ENCODE measurements at places on chromosomes 13 and 19.

- DNase-seq = no peak
Observed at GRCh38 chr13:43329702-43330101, 306.3 kb downstream of the DNAJC15 start.

DNA sequence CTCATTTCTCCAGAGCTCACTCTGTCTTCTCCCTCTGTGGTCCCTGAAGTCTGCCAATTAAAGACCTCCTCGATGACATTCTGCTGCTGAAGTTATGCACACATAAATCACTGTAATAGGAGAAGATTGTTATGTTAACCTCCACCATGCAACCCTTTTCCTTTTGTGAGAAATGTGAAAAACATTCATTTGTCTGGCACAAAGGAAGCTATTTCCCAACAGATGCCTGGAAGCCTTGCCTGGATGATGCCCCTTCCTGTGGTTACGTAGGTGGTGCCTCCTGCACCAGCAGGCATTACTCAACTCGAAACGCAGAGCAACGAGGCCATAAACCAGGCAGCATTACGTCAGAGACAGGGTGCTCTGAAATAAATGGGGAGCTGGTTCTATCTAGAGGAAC lies 327.4 kb upstream of the ZNF507 start:
- DNase-seq = no peak

GRCh38 chr19:48770734-48771472 lies 15.6 kb downstream of the FGF21 start:
- no peak for DNase-seq

GRCh38 chr19:3765121-3765520 lies 2.6 kb downstream of the MRPL54 start:
- DNase-seq = no peak

DNA sequence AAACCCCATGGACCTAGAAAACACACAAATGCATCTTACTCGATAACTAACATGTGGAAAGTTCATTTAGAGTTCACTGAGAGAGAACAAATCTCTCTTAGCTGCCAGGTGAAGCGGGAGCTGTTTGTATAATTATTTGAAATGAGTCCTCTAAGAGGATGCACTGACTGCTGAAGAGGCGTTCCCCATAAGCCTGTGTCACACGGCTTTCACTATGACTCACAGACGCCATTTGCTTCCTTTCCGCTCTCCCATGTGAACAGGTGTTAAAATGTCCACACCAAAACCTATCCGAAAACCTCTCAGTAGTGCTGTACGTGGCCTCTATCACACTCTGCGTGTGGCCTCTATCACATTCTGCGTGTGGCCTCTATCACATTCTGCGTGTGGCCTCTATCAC lies 101.8 kb downstream of the SOX1 start:
- DNase-seq = no peak

DNA sequence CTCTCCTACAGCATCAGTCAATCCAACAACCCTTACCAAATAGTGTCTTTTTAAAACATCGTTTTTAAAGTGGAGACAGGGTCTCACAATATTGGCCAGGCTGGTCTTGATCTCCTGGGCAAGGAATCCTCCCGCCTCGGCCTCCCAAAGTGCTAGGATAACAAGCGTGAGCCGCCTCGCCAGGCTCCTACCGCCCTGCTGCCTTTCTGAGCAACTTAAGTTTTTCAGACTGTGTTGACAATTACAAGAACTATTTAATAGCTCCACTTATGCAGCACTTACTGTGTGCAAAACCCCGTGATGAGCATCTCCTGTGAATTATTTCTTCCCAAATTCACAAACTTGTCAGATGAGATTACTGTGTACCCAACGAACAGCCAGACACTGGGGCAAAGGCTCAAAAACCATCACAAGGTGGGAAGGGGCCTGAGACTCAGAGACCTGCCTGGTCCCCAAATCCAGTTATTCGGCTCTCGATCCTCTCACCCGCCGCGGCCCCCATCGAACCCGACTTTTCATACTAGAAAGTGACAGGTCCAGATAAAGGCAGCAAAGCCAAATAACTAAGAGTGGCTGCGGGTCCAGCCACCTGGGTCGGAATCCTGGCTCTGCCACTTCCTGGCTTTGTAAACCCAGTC lies 581 bp downstream of the RPL18 start:
- DNase-seq = no peak

- no peak for DNase-seq
Observed at GRCh38 chr19:31386806-31387205, 37.6 kb upstream of the TSHZ3 start.

- DNase-seq = no peak
Observed at GRCh38 chr19:29193155-29193554, 19.8 kb downstream of the UQCRFS1 start.

- DNase-seq = no peak
Observed at GRCh38 chr19:45323671-45324081, 1.0 kb upstream of the CKM start.

GRCh38 chr19:17510220-17510993 lies 1.0 kb upstream of the PGLS start:
- DNase-seq = no peak

GRCh38 chr13:83845106-83845505 lies 37.2 kb downstream of the SLITRK1 start:
- no peak for DNase-seq

GRCh38 chr13:98267080-98267912 lies 90.2 kb upstream of the RNF113B start:
- no peak for DNase-seq

- no peak for DNase-seq
Observed at GRCh38 chr19:31578326-31578725, 229.1 kb upstream of the TSHZ3 start.

DNA sequence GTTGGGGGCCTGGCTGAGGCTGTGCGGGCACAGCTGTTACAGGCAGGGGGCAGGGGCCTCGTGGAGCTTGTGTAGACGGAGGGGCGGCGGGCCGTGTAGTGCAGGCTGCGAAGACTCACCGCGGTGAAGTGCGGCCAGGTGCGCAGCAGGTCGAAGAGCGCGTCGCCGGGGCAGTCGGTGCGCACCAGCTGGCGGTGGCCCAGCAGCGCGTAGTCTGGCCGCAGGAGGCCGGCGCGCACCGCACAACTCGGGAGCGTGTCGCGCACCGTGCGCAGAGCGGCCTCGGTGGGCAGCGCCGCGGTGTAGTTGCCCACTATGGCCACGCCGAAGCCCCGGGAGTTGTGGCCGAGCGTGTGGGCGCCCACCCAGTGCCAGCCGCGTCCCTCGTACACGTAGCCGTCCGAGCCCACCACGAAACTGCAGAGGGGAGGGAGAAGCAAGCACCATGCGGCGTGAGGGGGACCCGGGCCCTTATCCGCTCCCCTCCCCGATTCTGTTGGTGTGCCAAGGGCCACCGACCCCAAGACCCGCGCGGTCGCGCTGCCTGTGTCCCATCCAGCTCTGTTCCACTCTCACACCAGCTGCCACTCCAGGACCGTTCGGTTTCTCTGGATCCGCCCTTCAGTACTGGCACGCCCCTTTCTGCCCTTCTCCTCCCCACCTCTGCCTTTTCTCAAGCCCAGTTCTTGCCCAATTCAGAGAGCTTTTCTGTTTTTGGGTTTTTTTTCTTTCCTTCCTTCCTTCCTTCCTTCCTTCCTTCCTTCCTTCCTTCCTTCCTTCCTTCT lies 5.4 kb upstream of the RASAL3 start:
- no peak for DNase-seq

- DNase-seq = no peak
Observed at GRCh38 chr19:35940839-35941238, 4.7 kb downstream of the LRFN3 start.
